ENCODE measurements at places on chromosomes 16 and 17. TPM values are rescaled to one million over a fixed set of nuclear protein-coding genes. Genes with fewer than 3 reads are reported as not detected.

- DNase-seq: no peak
These were observed 13.6 kb upstream of the RASD1 start for GRCh38 chr17:17509601-17510425.

GRCh38 chr17:2025622-2026309 lies 632 bp upstream of the RTN4RL1 start:
- DNase-seq: no peak

GRCh38 chr16:397736-398332 lies 835 bp downstream of the NME4 start:
- no peak for DNase-seq

DNA sequence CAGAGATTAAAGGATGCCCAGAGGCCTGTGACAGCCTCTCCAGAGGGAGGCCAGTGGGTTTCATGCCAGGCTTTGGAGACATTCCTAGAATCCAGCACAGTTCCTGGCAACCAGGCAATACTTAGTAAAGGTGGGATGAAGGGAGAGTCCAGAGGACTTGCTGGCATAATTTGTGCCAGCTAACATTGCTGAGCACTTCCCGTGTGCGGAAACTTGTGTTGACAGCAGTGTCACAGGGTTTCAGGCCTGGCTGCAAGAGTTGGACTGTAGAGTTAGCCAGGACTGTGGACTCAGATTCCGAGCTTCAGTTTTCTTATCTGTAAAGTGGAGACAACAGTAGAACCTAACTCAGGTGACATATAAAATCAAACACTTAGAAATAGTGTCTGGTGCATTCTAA lies 141.7 kb downstream of the SALL1 start:
- no peak for DNase-seq

DNA sequence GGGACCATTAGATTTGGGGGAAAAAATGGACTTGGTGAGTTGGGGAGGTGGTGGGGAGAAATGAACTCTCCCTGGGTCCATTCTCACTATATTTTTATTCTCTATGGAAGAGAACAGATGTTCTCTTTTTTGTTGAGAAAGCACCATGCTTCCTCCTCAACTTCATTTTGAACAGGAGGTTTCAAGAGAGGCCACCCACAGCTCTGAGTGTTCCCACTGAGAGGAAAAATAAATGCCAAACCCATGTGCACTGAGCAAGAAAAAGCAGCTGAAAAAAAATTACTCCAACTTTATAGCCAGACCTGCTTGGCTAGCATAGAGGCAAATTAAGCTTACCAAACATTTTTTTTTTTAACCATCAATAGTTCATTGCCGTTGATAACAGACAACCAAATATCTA lies 883.6 kb downstream of the KCNJ2 start:
- no peak for DNase-seq

DNA sequence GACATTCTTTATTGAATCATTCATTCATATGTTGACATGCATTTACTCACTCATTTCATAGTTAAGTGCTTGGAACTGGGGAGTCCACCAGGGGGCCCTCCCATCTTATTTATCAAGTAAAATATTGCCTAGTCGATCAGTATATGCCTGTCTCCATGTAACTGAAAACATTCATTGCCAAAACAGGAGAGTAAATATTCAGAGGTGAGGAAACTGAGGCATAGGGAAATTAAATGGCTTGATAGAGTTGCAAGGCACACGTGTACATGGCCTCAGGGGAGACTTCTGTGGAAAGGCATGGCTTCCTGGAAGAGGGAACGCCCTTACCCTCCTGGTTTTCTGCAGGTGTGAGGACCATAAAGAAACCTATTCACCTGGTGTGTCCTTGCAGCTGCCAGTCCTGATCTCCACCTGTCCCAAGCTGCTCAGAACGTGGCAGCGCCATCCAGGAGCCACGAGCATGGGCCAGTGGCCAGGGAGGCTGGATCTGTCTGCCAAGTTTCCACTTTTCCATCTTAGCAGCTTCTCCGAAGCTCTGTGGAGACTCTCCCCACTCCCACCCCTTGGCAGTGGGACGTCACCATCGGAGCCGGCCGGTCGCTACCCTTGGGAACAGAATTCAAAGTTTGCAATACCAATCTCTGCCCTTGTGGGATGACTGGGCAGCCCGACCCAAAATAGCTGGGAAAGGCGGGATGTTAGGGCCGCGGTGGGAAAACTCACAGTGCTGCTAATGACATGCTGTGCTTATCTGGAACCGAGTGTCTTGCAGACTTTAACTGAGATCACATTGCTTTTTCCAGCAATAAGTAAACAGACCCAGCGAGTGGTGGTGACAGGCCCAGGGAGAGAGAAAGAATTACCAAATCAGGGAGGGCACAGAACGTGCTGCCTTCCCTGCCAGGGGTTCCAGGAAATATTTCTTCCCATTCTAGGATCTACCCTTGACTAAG lies 4.1 kb upstream of the C1QTNF1 start:
- no peak for DNase-seq

DNA sequence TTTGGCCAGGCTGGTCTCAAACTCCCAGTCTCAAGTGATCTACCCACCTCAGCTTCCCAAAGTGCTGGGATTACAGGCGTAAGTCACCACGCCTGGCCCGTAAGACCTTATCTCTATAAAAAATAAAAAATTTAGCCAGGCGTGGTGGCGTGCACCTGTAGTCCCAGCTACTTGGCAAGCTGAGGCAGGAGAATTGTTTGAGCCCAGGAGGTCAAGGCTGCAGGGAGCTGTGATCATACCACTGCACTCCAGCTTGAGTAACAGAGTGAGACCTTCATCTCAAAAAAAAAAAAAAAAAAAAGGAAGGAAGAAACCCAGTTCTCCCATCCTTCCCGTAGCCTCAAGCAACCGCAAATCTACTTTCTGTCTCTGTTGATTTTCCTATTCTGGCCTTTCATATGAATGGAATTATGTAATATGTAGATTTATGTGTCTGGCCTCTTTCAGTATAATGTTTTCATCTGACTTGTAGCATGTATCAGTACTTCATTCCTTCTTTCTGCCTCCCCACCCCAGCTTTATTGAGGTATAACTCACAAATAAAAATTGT lies 11.2 kb downstream of the CASC3 start:
- no peak for DNase-seq

GRCh38 chr17:11565591-11565990 lies 32.7 kb upstream of the DNAH9 start:
- DNase-seq: no peak

DNA sequence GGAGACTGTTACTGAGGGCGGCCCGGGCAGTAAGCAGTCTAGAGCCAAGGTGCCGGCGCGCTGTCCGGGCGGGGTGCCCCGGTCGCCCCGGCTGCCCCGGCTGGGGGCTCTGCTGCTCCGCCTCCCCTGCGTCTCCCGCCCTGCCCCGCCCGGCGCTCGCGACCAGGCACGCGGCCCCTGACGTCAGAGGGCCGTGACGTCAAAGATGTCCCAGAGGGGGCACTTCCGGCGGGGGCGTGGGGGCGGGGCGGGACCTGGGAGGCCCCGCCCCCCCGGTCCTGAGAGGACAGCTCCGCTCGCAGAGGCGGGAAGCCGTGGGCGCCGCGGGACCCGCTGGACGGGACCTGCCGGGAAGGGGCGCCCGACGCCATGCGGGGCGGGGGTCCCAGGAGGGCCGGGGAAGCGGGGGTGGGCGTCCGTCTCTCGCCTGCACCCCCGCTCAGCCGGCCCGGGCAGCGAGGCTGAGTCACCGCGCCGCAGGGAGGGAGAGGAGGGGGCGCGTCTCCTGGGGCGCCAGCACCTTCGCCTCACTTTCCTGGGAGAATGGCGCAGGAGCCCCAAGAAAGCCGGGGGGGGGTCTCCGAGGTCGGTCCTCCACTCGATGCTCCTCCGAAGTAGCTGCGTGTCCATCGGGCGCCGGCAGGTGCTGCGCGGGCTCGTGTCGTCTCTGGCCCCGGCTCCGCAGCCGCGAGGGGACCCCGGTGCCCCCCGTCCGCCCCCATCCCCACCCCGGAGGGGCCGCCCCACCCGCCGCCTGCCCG lies 4.4 kb upstream of the HIC1 start:
- peak; percentile 93 for DNase-seq

GRCh38 chr17:20203018-20203417 lies 193.9 kb downstream of the SPECC1 start:
- DNase-seq: no peak

DNA sequence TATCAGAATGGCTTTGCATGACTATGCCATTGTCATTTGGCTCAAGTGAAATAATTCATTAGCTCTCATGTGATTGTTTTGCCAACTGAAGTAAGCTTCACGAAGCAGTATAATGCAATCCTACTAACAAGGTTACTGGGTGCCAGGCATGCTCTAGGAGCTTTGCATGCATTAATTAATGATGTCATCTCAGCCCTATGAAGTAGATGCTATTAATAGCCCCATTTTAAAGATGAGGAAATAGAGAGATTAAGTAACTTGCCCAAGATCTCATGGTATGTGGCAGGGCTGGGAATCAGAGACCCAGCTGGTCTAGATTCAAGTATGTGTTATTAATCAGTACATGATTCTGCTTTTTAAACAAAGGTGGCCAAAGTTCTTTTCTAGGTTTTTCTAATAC lies 14.1 kb downstream of the KRT39 start:
- DNase-seq: no peak

WNT9B gene
- 0.42 TPM for total RNA-seq

CD79B gene
- 2.1 TPM for total RNA-seq

C16orf74 gene
- total RNA-seq: 0.83 TPM

ZNF646 gene
- total RNA-seq: 11.6 TPM

MEFV gene
- total RNA-seq: 1.3 TPM

SHISA9 gene
- 5.5 TPM for total RNA-seq
